PC-3 (cell line): ENCODE measurements at places on chromosomes 3 and 15. TPM values are rescaled to one million over a fixed set of nuclear protein-coding genes. Genes with fewer than 3 reads are reported as not detected.

IL16 gene
- 0.04 TPM in 1 of 2 replicates, not detected in the other for total RNA-seq

CFAP92 gene
- total RNA-seq: 0.33 TPM in 1 of 2 replicates, not detected in the other

VGLL3 gene
- total RNA-seq: 1.3 and 1.8 TPM in 2 replicates

ARPIN gene
- 4.5 and 8.0 TPM in 2 replicates for total RNA-seq

SEMA6D gene
- total RNA-seq: 0.52 and 0.91 TPM in 2 replicates

NMB gene
- 20.4 and 25.9 TPM in 2 replicates for total RNA-seq

RPL39L gene
- 155 and 175 TPM in 2 replicates for total RNA-seq

THRB gene
- total RNA-seq: 7.0 and 9.7 TPM in 2 replicates

LYZL4 gene
- not detected in 2 replicates for total RNA-seq

MRPS22 gene
- total RNA-seq: 73.3 and 77.0 TPM in 2 replicates

OR5K2 gene
- total RNA-seq: not detected in 2 replicates

TMEM158 gene
- 80.6 and 82.9 TPM in 2 replicates for total RNA-seq

ANKRD34C gene
- not detected in 2 replicates for total RNA-seq

DNA sequence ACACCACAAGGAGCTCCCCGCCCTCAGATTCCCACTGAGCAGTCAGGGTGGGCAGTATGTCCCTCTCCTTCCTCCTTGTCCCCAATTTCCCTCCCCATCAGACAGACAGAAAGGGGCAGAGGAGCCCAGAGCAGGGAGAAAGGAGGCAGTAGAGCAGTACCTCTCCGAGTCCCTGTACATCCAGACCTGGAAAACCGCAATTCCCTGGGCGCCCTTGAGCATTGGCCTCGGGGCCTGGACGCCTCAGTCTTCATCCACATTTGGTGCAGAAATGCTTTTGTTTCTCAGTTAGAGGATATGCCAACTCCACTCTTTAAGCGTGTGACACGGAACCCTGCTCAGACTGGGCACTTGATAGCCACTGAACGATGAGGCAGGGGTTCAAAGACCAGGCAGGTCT, 5.9 kb downstream of the ISG20 start:
- DNase-seq: no peak

GRCh38 chr15:101373577-101373976, 78.5 kb upstream of the SNRPA1 start:
- DNase-seq: no peak

GRCh38 chr15:66291816-66292570, 1.4 kb upstream of the DIS3L start:
- DNase-seq: peak; percentile 4

GRCh38 chr15:56056626-56057025, 63.2 kb upstream of the NEDD4 start:
- no peak for DNase-seq

GRCh38 chr3:129535075-129535474, 6.6 kb downstream of the RHO start:
- no peak for DNase-seq

GRCh38 chr3:38254872-38255271, 10.7 kb upstream of the SLC22A13 start:
- DNase-seq: no peak

DNA sequence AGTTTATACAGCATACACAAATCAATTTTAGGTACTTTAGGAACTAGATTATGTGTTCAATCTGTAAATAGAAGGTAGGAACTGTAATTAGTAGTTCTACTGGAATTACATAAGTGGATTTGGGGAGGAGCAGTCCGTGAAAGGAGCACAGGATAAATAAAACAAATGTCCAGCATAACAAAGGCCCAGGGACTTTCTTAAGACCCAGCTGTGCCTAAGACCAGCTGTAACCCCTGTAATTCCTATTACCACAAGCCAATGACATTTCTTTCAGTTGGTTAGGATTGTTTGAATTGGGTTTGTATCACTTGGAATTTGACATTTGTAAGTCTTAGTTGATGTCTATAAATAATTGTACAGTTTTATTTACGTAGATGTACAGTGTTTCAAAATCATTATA, 4.8 kb upstream of the ZBTB20 start:
- no peak for DNase-seq

- DNase-seq: no peak
Measured at GRCh38 chr15:67892559-67893377, 52.9 kb upstream of the RNU6-1 start.

DNA sequence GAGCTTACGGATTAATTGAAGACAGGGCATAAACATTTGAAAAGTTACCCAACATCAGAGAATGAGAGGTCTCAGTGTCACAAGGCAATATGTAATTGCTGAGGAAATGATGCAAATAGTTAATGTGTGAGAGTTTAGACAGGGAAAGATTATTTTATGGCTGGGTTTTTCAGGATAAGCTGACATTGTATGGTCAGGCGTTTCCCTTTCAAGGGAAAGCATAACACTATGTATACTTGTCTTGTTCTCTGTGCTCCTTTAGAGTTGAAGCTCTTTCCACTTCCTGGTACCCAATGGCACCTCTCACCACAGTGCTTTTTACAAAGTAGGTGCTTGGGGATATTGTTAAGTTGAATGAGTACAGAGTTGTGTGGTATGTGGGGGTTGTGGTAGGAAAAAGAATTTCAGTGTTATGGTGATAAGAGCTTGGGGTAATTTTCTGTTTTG, 19.9 kb downstream of the IQGAP1 start:
- DNase-seq: no peak

GRCh38 chr3:152266221-152266995, 2.3 kb upstream of the MBNL1 start:
- DNase-seq: peak; percentile 92

DNA sequence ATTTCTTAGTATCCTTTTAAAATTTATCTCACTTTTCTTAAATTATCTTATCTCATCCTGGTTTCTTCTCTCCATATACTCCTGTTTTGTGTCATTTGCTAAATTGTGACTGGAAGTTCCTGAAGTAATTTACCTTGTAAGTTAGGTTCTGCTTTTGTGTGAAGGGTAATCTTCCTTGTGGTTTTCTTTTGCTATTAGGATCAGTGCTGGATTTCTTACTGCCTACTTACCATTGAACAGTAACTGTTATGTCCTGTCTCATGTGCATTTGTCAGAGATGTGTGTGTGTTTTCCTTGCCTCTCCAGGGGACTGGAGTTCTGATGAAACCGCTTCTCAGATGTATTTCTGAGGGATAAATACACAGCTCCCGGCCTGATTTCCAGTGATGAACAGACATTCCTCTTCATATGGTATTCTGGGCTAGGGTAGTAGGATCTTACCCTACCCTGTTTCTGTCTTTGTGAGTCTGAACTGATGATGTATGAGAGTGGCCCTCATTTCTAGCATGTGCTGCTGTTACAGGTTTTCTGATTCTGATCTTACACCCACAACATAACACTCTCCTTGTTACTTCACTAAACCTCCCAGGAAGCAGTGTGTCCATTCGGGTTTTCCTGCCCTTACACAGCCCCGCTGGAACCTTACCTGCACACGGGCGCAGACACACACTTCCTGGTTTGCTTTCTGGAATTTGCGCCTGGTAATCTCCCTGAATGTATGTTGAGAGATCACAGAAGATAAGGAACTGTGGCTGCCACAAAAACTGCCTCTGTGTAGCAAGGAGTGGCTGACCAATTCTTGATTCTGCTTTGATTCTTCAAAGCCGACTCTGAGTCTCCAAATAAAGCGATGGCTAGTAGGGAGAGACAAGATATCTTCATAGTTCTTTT, 14.7 kb downstream of the PAK2 start:
- DNase-seq: no peak

DNA sequence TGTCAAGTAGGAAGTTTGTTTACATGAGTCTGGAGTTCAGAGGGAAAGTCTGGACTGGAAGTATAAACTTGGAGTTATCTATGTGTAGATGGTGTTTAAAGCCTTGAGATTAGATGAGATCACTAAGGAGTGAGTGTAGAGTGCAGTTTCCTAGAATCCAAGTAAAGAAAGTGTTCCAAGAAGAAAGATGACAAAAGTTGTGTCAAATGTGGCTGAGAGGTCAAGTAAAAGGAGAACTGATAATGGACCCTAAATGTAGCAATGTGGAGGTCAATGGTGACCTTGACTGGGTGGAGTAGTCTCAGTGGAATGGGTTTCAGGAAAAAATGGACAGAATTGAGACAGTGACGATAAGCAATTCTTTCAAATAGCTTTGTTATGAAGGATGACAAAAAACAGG, 39.9 kb upstream of the ULK4 start:
- no peak for DNase-seq

DNA sequence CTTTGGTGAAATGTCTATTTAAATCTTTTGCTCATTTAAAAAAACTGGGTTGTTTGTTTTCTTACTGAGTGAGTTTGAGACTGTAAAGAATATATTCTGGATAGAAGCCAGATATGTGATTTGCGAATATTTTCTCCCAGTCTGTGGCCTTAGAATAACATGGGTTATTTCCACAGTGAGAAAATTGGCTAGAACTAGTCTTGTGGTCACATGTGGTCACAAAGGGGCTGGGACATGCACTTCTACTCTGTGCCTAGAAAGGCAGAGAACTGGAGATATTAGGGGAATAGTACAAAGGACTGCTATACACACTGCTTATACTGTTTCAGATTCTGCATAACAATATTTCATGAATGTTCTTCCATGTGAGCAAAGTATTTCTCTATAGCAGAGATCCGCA, 79.9 kb upstream of the RGMA start:
- DNase-seq: no peak

DNA sequence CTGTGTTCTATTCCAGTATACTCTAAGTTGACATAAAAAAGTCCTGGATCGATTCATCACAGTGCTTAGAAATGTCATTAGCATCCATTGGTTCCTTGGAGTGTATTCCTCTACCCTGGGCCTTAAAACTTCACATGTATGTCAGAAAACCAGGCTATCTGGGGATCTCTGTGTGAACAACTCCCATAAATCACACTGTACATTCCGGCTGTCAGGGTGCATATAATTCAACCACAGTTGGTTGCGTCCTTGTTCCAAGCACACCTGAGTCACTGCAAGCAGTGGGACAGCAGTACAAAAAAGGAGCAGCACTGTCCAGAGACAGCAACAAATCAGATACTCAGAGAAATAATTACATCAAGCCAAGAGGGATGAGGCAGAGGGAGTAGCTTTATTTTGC, 52.4 kb downstream of the PDZRN3 start:
- DNase-seq: no peak

DNA sequence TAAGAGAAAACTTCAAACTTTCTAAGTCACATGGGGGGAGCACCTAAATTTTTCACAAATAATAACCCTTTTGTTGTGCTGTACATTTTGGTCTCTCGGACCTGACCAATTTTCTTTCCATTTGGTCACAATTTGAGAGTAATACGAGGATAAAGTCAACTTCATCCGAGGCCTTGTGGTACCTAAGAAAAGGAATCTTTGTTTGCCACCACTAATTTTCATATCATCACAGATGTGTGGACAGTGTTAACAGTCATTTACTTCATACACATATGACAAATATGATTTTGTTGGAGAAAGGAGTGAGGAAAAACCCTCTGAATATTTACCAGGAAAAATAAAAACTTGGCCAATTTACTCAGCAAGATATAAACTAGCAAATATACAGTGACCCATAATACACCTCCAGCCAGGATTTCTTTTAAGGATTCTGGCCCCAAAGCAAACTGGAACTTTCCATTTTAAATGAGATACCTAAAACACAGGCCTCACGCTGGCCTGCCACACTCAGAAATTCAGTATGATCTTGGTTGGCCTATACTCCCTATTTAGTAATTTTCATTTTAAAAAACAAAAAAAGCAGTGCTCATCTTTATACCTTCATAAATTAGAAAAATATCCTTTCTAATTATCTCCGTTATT, 40.7 kb downstream of the VGLL4 start:
- DNase-seq: no peak

DNA sequence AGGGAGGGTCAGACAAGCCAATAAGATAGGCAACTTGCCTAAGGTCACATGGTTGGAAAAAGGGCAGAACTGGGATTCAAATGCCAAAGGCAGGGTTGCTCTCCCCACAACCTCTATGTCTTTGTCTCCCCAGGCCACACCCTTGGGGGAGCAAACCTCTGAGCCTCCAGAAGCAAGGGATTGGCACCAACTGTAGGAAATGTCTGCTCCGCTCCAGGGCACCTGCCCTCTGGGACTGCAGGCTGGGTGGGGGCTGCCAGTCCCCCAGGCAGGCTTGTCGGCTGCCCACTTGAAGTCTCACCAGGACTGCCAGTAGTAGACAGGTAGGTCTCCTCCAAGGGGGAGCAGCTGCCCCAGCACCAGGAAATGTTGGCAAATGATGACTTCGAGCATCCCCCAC, 2.0 kb downstream of the FAM3D start:
- DNase-seq: no peak

- no peak for DNase-seq
Measured at GRCh38 chr3:37097776-37098175, 76.6 kb downstream of the LRRFIP2 start.

- DNase-seq: peak; percentile 7
Measured at GRCh38 chr3:149894205-149894604, 76.5 kb downstream of the PFN2 start.

- peak; percentile 80 for DNase-seq
Measured at GRCh38 chr3:102053375-102053989, 204.2 kb downstream of the NFKBIZ start.

DNA sequence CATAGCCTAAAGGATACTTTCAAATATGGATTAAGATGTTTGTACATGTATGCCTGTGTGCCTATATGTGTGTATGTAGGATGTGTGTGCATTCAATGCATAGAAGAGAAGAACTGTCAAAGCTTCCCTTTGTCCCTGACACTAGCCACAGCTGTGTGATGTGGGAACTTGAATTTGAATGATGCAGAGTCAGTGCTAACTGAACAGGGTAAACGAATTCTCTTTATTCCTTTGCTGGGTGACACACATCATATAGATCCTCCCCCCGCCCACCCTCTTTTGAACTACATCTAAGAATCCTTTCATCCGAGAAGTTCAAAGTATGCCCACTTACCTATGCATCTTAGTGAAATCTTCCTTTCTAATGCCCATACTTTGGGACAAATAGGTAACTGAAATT, 228.3 kb downstream of the GAP43 start:
- DNase-seq: no peak

GRCh38 chr3:123667784-123668183, 82.9 kb upstream of the HACD2 start:
- peak; percentile 18 for DNase-seq

- no peak for DNase-seq
Measured at GRCh38 chr15:70292076-70292760, 194.5 kb upstream of the TLE3 start.

DNA sequence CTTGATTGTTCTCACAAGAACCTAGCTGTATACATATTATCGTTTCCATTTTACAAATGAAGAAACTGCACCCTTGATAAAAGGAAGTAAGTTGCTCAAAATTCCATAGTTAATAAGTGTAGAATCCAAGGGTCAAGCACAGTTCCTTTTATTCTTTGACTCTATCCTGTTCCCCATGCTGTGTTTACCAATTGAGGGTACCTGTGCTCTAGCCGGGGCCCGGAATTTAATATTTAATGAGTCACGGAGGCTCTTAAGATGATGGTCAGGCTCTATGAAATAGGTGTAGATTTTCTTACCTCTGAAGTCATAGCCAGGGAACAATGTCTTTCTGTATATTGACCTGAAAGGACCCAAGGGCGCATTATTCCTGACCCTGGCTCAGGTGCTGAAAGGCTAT, 65.2 kb downstream of the LPP start:
- no peak for DNase-seq

- DNase-seq: no peak
Measured at GRCh38 chr15:65091946-65092770, 15.6 kb downstream of the KBTBD13 start.
